ENCODE measurements at places on chromosomes 1 and 21.

DNA sequence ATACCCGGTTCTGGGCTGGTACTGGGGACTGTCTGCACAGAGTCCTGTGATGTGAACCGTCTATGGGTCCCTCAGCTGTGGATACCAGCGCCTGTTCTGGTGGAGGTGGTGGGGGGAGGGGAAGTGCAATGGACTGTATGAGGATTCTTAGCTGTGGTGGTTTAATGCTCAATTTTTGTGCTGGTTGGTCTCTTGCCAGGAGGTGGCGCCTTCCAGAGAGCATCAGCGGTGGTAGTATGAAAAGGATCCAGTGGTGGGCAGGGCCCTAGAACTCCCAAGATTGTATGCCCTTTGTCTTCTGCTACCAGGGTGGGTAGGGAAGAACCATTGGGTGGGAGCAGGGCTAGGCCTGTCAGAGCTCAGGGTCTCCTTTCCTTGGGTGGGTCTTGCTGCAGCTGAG, 89.4 kb upstream of the B3GALT2 start:
- H3K27me3 ChIP-seq = no peaks in the 10 kb centered on the region
- H3K27ac ChIP-seq = no peak overlapping the region
- no peak overlapping the region for H3K4me3 ChIP-seq
- DNase-seq = no peak
- peaks cover 25% of the 10 kb centered on the region for H3K36me3 ChIP-seq
- H3K4me1 ChIP-seq = peaks cover 13% of the 10 kb centered on the region

DNA sequence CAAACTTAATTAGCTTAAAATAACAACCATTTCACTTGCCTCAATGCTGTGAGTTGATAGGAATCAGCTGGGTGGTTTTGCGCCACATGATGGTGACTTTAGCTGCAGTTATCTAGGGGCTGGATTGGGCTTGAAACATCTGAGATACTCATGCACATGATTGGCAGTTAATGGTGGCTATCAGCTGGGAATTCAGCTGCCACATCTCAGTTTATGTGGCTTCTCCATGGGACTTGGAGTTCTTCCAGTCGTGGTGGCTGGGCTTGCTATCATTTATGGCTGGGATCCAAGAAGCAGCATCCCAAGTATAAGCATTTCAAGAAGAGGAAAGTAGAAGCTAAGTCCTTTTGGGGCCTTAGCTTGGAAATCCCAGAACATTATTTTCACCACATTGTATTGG, 36.4 kb downstream of the PDC start:
- no peak overlapping the region for H3K4me3 ChIP-seq
- DNase-seq = no peak
- no peaks in the 10 kb centered on the region for H3K36me3 ChIP-seq

- peaks cover 11% of the 10 kb centered on the region for H3K27me3 ChIP-seq
- H3K27ac ChIP-seq = no peak overlapping the region
- H3K36me3 ChIP-seq = no peaks in the 10 kb centered on the region
- no peak for DNase-seq
- no peak overlapping the region for H3K4me3 ChIP-seq
Measured at GRCh38 chr1:96409689-96410088, 311.9 kb upstream of the PTBP2 start.

GRCh38 chr1:230743899-230744298, 3.3 kb upstream of the CAPN9 start:
- peaks cover 21% of the 10 kb centered on the region for H3K4me1 ChIP-seq
- H3K36me3 ChIP-seq = no peaks in the 10 kb centered on the region
- no peak for DNase-seq
- H3K27me3 ChIP-seq = no peaks in the 10 kb centered on the region

GRCh38 chr1:40450495-40451237, 390 bp downstream of the ZFP69B start:
- no peak for DNase-seq
- peak overlapping the region; percentile 87 for H3K4me3 ChIP-seq
- no peaks in the 10 kb centered on the region for H3K27me3 ChIP-seq
- peaks cover 38% of the 10 kb centered on the region for H3K36me3 ChIP-seq
- H3K27ac ChIP-seq = peak overlapping the region; percentile 98
- peaks cover 22% of the 10 kb centered on the region for H3K4me1 ChIP-seq

- no peak for DNase-seq
- H3K4me3 ChIP-seq = no peak overlapping the region
- peaks cover 19% of the 10 kb centered on the region for H3K4me1 ChIP-seq
- H3K27ac ChIP-seq = no peak overlapping the region
Measured at GRCh38 chr1:7430691-7431090, 340.4 kb upstream of the VAMP3 start.

Measured in chondrocyte (in vitro differentiated cells).